ENCODE measurements at places on chromosomes 2 and 18.

DNA sequence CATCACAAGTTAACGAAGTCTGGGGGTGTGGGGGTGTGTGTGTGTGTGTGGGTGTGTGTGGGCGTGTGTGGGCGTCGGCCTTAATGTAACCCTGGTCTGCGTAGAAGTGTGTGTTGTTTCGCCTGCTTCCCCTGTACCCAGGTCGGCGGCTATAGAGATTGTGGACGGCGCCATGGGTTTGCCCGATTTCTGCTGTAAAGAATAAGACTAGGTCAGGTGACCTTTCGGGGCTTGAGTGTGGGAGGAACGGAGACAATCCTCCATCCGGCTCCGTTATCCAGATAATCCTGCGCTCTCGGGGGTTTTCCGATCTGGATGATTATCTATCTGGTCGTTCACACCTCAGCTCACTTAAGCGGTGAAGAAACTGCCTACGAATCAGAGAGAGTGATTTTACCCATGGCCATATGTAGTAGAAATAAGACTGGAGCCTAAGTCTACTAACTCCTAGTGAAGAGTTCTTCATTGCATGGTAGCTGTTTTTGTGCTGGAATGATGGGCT is 543 bp downstream of the HADHB start:
- peak overlapping the region; percentile 96 for H3K27ac ChIP-seq
- H3K27me3 ChIP-seq: no peaks in the 10 kb centered on the region
- H3K36me3 ChIP-seq: no peaks in the 10 kb centered on the region
- H3K4me1 ChIP-seq: peaks cover 5% of the 10 kb centered on the region

DNA sequence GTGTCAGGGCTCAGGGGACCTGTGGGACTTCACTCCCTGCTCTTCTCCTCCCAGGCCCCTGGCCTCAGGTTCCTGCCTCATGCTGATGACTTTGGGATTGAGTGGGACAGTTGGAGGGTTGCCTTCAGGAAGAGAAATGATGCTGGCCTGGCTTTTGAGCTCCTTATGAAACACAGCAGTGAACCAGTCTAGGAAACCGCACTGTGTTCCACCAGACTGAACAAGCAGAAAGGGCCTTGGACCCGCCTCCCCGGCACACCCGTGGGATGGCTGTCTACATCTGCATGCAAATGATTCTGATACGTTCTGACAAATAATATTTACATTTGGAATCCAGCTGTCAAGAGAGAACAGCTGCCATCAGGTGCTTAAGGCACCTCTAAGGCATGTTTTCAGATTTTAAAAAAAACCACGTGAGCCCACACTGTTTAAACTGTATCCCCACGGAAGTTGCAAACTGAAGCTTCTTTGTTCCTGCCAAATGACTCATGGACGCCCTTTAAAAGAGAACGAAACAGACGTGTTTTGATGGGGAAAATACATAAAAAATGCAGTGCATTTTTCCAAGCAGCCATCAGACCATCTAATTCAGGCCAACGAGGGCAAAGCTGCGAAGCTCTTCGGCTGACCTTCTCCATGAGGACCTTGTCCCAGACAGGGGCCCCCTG is 27.6 kb upstream of the ASAP2 start:
- DNase-seq: peak; percentile 77
- H3K36me3 ChIP-seq: no peaks in the 10 kb centered on the region
- no peak overlapping the region for H3K4me3 ChIP-seq
- H3K27ac ChIP-seq: peak overlapping the region; percentile 43
- peaks cover 13% of the 10 kb centered on the region for H3K4me1 ChIP-seq

DNA sequence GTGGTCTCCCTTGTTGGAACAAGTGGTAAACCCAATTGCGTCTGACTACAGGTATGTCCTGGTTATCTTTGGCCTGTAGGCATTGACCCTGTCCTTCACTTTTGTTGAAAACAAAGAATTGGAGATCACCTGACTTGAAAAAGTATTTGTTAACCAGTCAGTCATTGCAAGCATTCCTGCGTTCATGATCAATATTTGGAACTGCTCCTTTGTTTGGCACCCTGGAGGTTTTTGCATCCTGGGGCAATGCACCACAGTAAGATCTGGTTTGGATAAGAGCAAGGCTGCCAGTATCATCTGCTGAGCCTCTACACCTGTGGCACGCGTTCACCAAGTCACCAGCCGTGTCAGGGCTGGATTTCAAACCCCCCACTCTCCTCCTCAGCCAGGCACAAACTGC is 115.7 kb downstream of the DNAH6 start:
- no peaks in the 10 kb centered on the region for H3K36me3 ChIP-seq
- no peak overlapping the region for H3K4me3 ChIP-seq
- H3K27me3 ChIP-seq: peaks cover 21% of the 10 kb centered on the region
- no peaks in the 10 kb centered on the region for H3K4me1 ChIP-seq
- H3K27ac ChIP-seq: no peak overlapping the region

GRCh38 chr2:60158262-60158661 is 395.2 kb downstream of the BCL11A start:
- no peaks in the 10 kb centered on the region for H3K36me3 ChIP-seq
- no peaks in the 10 kb centered on the region for H3K4me1 ChIP-seq
- H3K27ac ChIP-seq: no peak overlapping the region

DNA sequence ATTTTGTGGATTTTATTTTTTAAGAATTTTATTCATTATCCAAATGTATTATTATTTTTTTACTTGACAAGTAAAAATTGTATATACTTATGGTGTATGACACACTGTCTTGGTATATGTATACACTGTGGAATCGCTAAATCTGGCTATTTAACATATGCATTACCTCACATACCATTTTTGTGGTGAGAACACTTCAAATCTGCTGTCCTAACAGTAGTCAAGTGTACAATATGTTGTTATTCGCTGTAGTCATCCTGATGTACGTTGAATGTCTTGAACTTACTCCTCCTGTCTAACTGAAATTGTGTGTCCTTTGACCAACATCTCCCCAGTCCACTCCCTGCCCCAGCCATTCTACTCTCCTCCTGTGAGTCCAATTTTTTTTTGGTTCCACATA is 153.2 kb upstream of the PTPRM start:
- peaks cover 2% of the 10 kb centered on the region for H3K4me1 ChIP-seq
- peak; percentile 30 for DNase-seq
- H3K36me3 ChIP-seq: no peaks in the 10 kb centered on the region
- H3K27ac ChIP-seq: no peak overlapping the region
- no peak overlapping the region for H3K4me3 ChIP-seq

DNA sequence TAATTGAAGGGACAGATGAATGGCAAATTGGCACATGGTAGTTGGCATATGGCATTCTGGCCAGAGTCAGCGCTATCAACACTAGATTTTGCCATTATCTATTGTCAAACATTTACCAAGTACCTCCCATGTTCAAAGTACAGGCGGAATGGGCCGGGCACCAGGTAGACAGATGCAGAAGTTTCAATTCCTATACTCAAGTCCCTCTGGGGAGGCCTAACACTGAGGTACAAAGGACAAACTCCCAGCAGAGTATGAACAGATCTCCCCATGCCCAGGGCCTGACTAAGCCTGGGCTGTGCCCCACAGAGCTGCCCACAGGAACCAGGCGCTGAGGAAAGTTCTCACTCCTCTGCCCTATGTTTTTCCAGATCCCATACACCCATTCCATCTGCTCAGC is 257.5 kb upstream of the KLHL29 start:
- H3K36me3 ChIP-seq: no peaks in the 10 kb centered on the region
- no peak for DNase-seq
- H3K4me1 ChIP-seq: peaks cover 5% of the 10 kb centered on the region
- no peak overlapping the region for H3K27ac ChIP-seq

- H3K36me3 ChIP-seq: no peaks in the 10 kb centered on the region
- no peak for DNase-seq
- H3K27ac ChIP-seq: no peak overlapping the region
- H3K4me3 ChIP-seq: no peak overlapping the region
- no peaks in the 10 kb centered on the region for H3K27me3 ChIP-seq
Observed at GRCh38 chr2:203835892-203836800, 31.4 kb upstream of the CTLA4 start.

- H3K4me1 ChIP-seq: peaks cover 4% of the 10 kb centered on the region
- H3K4me3 ChIP-seq: peak overlapping the region; percentile 95
- no peak for DNase-seq
- H3K36me3 ChIP-seq: no peaks in the 10 kb centered on the region
- no peaks in the 10 kb centered on the region for H3K27me3 ChIP-seq
Observed at GRCh38 chr18:12883372-12883683, 709 bp downstream of the PTPN2 start.

DNA sequence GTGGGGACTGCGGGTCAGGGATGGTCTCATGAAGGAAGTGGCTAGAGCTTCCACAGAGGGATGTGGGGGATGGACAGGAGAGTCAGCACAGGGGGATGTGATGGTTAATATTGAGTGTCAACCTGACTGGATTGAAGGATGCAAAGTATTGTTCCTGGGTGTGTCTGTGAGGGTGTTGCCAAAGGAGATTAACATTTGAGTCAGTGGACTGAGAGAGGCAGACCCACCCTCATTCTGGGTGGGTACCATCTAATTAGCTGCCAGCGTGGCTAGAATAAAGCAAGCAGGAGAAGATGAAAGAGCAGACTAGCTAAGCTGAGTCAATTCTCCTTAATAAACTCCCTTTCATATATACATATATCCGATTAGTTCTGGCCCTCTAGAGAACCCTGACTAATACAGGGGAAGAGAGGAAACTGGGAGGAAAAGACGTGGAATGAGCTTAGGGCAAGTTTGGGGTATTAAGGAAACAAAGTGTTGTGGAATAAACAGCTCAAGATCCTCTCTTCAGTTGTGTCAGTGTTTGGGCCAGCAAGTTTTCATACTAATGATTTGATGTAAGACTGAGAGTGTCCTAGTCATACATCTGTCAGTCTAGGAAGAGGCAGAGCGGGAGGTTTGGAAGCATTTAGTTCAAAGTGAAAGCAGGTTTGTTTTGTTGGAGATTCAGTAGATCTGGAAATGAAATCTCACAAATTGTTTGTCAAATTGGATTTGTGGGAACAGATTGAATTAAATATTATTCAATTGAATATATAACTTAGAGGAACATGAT is 135.2 kb upstream of the NT5C1B start:
- DNase-seq: no peak
- no peaks in the 10 kb centered on the region for H3K27me3 ChIP-seq
- peaks cover 2% of the 10 kb centered on the region for H3K4me1 ChIP-seq

- peaks cover 1% of the 10 kb centered on the region for H3K4me1 ChIP-seq
- no peak for DNase-seq
- peak overlapping the region; percentile 80 for H3K27ac ChIP-seq
- no peaks in the 10 kb centered on the region for H3K27me3 ChIP-seq
- peak overlapping the region; percentile 94 for H3K4me3 ChIP-seq
Observed at GRCh38 chr2:68158134-68158447, 403 bp downstream of the PNO1 start.

- no peak overlapping the region for H3K4me3 ChIP-seq
- H3K4me1 ChIP-seq: no peaks in the 10 kb centered on the region
- no peak for DNase-seq
- H3K36me3 ChIP-seq: no peaks in the 10 kb centered on the region
- H3K27ac ChIP-seq: no peak overlapping the region
Observed at GRCh38 chr18:1499265-1499664, 594.6 kb downstream of the ADCYAP1 start.

DNA sequence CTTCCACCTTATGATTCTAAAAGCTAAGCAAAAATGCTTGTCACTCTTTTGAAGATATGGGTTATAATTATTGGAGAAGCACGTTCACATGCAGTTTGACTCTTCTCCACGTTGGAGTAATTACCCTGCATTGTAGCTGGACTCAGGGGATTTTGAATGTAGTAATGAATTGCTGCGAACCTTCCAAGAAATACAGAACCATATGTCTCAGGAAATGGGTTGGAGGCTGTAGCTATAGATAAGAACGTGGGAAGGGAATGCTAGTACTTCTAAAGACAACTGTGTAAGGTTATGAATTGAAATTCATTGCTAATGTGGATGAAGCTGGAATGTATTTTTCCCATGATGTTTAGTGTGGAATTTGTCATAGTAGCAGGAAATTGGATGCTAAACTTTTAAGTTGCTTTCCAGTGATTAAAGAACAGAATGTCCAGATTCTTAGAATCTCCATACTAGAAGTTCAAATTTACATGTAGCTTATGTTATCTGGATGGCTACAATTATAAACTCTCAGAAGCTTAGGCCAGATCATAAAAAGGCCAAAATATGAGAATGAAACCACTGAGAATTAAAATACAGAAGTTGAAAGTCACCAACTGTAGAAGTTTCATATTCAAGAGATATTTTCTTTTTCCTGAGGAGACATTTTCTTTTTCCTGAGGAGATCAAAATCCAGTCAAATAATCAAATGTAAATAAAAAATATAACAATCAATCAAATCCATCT is 27.3 kb upstream of the SPOPL start:
- H3K4me1 ChIP-seq: no peaks in the 10 kb centered on the region
- no peak overlapping the region for H3K27ac ChIP-seq
- no peaks in the 10 kb centered on the region for H3K36me3 ChIP-seq

DNA sequence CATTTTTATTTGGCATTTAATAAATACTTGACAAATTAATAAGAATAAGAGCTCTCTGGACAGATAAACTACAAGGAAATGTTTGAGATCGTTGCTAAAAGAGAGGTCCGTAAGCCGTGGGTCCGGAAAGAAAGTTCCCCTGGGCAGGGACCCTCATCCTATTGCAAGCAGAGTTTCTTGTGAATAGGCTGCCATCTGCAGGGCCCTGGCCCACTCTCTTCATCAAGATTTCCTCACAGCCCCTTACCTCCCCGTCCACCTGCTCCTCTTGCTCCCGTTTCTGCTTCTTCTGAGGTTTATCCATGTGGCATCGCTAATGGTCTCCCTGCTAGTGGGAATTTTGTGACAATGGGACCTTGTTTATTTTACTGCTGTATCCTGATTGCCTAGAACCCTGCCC is 30.1 kb upstream of the MC5R start:
- no peak for DNase-seq
- peaks cover 2% of the 10 kb centered on the region for H3K27me3 ChIP-seq
- H3K36me3 ChIP-seq: no peaks in the 10 kb centered on the region
- no peak overlapping the region for H3K4me3 ChIP-seq
- peaks cover 5% of the 10 kb centered on the region for H3K4me1 ChIP-seq

GRCh38 chr2:30030361-30030760 is 109.0 kb upstream of the ALK start:
- peaks cover 28% of the 10 kb centered on the region for H3K27me3 ChIP-seq
- H3K4me3 ChIP-seq: no peak overlapping the region
- no peak for DNase-seq
- H3K4me1 ChIP-seq: no peaks in the 10 kb centered on the region
- H3K27ac ChIP-seq: no peak overlapping the region

GRCh38 chr18:70826571-70826970 is 537.7 kb downstream of the SOCS6 start:
- H3K4me1 ChIP-seq: no peaks in the 10 kb centered on the region
- H3K36me3 ChIP-seq: no peaks in the 10 kb centered on the region
- no peaks in the 10 kb centered on the region for H3K27me3 ChIP-seq
- no peak overlapping the region for H3K27ac ChIP-seq
- DNase-seq: no peak

DNA sequence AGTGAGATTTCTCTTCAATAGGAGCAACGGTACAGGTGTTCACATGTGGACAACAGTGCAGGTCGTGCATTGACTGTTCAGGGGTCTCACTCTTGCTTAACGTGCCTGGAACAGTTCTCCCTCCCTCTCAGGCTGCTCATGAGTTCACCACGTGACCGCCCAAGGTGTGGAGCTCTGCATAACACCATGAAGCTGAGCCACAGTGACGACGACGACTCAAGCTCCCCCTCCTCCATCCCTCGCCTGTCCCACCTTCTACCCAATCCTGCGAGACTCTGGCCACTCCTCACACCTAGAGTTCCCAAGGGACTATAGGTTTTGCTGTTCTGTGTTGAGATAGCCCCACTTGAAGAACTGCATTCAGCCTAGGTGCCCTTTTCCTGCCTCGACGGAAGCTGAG is 42.8 kb downstream of the STK25 start:
- no peak overlapping the region for H3K27ac ChIP-seq
- no peak overlapping the region for H3K4me3 ChIP-seq
- H3K27me3 ChIP-seq: no peaks in the 10 kb centered on the region
- peaks cover 3% of the 10 kb centered on the region for H3K4me1 ChIP-seq

Data from mesenchymal stem cell (in vitro differentiated cells and primary cell).